ENCODE measurements at places on chromosomes 4 and X.

GRCh38 chr4:124202099-124202498 is 510.4 kb downstream of the ANKRD50 start:
- H3K27ac ChIP-seq = no peak overlapping the region
- H3K4me3 ChIP-seq = no peak overlapping the region
- no peaks in the 10 kb centered on the region for H3K27me3 ChIP-seq
- no peaks in the 10 kb centered on the region for H3K4me1 ChIP-seq
- DNase-seq = peak; percentile 43

GRCh38 chr4:16206848-16207247 is 19.4 kb downstream of the TAPT1 start:
- H3K4me1 ChIP-seq = peaks cover 4% of the 10 kb centered on the region
- DNase-seq = no peak
- H3K27ac ChIP-seq = no peak overlapping the region
- H3K36me3 ChIP-seq = peaks cover 2% of the 10 kb centered on the region

DNA sequence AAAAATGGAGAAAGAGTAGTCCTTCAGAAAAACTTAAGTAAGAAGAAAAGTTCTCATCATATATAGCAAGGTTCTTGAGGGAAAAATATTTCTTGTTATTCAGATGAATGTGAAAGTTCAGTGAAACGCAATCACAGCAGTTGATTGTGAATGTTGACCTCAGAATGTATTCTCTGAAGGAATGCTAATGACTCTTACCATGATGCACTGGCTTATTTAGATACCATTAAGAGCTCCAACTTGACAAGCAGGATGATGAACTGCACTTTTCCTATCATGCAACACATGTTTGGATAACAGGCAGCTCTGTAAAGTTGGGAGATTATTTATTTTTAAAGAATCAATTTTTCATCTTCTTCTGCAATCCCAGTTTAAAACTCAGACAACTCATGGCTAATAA is 115.5 kb upstream of the MYOZ2 start:
- no peak overlapping the region for H3K27ac ChIP-seq
- no peaks in the 10 kb centered on the region for H3K4me1 ChIP-seq
- H3K36me3 ChIP-seq = no peaks in the 10 kb centered on the region
- peak; percentile 68 for DNase-seq

DNA sequence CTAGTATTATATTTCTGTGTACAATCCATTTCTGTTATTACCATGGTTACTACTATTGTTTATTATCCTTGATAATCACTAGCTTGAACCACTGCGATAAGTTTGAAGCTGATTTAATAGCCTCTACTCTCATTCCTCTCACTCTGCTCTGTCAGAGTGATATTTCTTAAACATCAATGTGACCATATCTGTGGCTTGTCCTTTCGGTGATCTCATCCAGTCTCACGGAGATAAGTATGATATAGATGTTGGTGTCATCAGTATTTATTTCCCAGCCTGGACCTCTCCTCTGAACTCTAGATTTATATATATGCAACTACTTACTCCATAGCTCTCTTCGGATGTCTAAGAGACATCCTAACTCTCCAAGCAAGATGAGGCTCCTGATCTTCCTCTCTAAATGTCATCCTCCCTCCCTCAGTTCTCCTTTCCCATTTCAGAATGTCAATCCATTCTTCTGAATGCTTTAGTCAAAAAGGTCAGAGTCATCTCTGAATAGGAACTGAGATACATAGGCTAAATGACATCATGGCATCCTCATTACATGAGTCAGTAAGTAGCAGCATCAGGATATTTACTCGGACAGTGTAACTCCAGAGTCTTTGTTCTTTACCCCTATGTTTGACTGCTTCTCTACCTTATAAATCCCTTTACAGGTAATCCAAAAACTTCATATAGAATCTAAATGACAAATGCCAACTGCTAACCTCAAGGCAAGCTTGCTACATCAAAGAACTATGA is 129.5 kb downstream of the PACRGL start:
- no peak overlapping the region for H3K27ac ChIP-seq
- H3K27me3 ChIP-seq = no peaks in the 10 kb centered on the region
- peak; percentile 70 for DNase-seq

DNA sequence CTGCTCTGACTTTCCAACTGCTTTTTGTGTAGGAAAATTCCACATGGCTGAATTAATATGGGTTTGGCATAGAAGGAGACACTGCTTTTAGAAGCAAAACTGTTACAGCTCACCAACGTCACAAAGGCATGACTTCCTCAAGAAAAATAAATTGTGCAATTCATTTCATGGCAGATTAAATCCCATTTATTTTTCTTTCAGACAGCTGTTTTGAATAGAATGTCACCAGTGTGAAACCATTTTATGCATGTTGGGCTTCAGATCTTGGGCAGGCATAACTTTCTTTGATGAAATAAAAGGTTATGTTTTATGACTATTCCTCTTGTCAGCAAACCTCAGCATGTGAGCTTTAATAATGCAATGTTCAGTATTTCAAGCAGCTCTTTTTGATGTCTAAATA is 542.8 kb downstream of the GALNTL6 start:
- H3K27me3 ChIP-seq = no peaks in the 10 kb centered on the region
- no peak overlapping the region for H3K27ac ChIP-seq
- no peaks in the 10 kb centered on the region for H3K36me3 ChIP-seq
- no peaks in the 10 kb centered on the region for H3K4me1 ChIP-seq

DNA sequence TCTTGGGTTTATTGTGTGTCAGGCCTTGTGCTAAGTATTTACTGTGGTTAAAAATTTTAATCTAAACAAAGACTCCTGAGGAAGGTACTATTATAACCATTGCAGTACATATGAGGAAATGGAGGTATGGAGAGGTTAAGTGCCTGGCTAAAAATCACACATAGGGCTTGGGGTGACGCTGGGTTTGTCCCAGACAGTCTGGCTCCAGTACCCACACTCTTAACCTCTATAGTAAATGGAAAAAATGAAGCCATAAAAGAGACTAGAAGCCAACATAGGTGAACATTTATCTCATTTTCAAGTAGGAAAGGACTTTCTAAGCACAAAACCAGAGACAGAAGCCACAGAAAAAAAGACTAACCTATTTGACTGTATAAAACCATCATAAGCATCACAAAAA is 1.9 kb downstream of the FOXP3 start:
- H3K27me3 ChIP-seq = peaks cover 27% of the 10 kb centered on the region
- no peak for DNase-seq
- no peak overlapping the region for H3K4me3 ChIP-seq
- H3K36me3 ChIP-seq = no peaks in the 10 kb centered on the region

DNA sequence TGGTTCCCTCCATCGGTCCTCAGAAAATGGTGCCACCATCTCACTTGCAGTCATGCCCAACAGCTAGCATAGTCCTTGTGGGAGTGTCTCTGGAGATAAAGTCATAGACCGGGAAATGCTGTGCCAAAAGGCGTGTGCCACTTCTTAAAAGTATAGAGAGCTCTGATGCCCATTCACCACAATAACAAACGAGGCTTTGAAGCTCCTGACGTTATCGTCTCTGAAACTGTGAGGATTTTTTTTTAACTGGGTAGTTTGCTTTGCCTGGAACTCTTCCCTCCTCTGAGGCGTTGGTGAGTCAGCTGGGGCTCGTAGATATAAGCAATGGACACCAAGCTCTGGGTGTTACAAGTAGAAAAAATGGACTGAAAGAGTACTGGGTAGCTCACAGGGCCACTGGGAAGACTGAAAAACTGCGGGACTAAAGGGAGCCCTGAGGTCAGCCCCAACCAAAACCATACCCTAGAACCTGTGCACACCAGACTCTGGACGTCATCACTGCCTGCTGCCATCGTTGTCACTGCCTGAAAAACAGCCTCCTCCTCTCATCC is 89.4 kb upstream of the TRIM2 start:
- no peak overlapping the region for H3K4me3 ChIP-seq
- H3K27me3 ChIP-seq = no peaks in the 10 kb centered on the region
- peak; percentile 75 for DNase-seq
- peaks cover 23% of the 10 kb centered on the region for H3K4me1 ChIP-seq
- peak overlapping the region; percentile 90 for H3K27ac ChIP-seq
- no peaks in the 10 kb centered on the region for H3K36me3 ChIP-seq

GRCh38 chr4:38400946-38401345 is 263.1 kb upstream of the KLF3 start:
- DNase-seq = no peak
- H3K4me1 ChIP-seq = no peaks in the 10 kb centered on the region

DNA sequence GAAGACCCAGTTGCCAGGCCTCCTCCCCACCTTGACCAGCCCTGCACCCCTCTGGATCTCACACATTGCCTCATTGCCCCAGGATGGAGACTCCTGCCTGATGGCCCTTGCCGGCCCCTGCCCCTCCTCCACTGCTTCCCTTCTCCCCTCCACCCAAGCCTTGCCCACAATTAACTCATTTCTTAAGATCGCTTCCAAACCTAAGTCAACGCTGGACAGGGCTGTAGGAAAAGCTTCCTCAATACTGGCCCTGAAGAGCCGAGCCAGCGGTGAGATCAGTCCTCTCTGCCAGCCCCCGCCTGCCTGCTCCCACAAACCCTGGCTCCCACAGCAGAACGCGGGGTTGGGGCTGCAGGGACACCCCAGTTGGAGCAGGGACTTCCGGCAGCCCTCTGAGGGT is 7.5 kb upstream of the HAUS7 start:
- no peak overlapping the region for H3K4me3 ChIP-seq
- H3K36me3 ChIP-seq = no peaks in the 10 kb centered on the region
